ENCODE measurements at places on chromosomes 3 and 15.

- no peak for DNase-seq
Observed at GRCh38 chr15:89329329-89330084, 5.1 kb downstream of the POLG start.

- DNase-seq = no peak
Observed at GRCh38 chr15:78437107-78437761, 782 bp upstream of the IREB2 start.

GRCh38 chr3:178526291-178526690 is 9.9 kb upstream of the KCNMB2 start:
- DNase-seq = no peak

DNA sequence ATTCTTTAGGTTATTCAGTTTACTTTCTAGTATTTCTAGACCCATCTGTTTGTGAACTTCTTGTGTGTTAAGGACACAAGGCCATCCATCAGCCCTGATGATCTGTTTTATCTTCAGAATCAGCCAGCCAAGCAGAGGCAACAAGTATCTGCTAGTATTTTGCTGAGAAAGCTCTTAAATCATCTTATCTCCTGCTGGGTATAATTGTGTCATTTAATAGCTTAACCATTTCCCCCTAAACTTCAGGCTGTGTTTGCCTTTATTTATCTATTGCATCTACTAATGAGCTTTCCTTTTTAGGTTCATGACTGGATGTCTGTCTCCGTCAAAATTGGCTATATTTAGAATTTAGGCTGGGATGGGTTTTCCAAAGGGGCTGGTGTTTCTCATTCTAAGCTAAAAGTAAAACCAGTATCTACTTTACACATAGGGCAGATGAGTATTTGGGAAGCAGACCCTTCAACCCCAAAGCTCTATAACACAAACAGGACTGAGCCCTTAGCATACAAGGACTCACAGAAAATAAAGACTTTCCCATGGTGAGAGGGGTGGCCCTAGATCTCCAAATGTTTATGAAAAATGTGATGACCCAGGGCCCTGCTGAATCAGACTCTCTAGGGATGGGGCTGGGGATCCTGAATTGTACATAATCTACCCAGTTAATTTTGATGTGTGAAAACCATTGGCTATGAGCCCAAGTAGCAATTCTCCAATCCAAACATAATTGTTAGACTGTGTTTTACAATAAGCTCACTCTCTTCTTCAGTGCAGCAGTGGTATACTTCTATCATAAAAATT is 65.3 kb upstream of the PSMD6 start:
- no peak for DNase-seq

GRCh38 chr3:78927759-78928158 is 840.0 kb downstream of the ROBO1 start:
- DNase-seq = no peak

Measured in activated naive CD4-positive, alpha-beta T cell (primary cell).